ENCODE measurements at places on chromosomes 5 and 9.

- no peak for DNase-seq
Measured at GRCh38 chr5:51188001-51188591, 195.2 kb upstream of the ISL1 start.

- no peak for DNase-seq
Measured at GRCh38 chr5:5798041-5798440, 375.6 kb downstream of the ICE1 start.

GRCh38 chr5:108818613-108819272, 71.0 kb downstream of the FER start:
- no peak for DNase-seq

DNA sequence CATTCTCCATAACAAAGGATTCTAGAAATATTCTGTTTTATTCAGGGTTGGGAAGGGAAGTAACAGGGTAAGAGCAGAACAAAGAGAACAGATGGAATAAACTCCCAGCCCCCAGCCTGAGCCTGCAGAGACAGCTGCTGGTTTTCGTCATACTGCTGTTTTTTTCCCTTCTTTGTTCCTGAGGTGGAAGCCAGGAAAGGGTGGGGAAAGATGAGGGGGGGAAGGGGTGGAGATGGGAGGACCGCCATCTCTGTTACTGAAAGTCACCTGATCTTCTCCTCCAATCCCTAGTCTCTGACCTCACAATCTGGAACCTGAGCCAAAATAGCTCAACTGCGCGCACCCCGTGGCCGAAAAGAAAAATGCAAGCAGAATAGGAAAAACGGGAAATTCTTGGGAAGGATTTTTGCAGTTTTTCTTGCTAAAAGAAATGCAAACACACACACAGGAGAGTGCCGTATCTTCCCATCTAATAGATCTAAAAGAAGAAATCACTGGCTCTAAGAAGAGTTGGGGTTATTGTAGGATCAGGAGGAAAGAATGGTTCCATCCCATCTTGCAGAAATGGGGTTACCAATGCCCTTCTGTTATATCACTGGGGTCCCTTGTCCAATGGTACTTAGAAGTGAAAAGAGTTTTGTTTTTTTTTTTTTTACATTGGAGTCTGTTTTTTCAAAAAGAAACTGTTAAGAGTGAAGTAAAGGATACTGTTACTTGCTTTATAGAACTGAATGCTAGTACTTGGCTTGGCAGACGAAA, 57.9 kb downstream of the DIAPH1 start:
- DNase-seq = peak; percentile 92

DNA sequence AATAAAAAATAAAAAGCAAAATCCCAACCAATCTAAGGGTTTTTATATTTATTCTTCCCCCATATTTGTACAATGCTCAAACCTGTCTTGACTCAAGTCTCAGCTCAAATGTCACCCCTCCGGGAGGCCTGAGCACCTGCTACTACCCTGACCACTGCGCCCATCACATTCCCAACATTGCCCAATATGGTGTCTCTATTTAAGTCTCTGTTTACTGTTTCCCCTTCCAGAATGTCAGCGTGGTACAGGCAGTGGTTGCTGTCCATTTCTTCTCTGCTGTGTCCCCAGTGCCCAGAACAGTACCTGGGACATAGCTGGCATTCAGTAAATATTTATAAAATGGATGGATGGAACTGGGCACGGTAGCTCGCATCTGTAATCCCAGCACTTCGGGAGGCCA, 47.3 kb upstream of the PRRC2B start:
- DNase-seq = no peak

DNA sequence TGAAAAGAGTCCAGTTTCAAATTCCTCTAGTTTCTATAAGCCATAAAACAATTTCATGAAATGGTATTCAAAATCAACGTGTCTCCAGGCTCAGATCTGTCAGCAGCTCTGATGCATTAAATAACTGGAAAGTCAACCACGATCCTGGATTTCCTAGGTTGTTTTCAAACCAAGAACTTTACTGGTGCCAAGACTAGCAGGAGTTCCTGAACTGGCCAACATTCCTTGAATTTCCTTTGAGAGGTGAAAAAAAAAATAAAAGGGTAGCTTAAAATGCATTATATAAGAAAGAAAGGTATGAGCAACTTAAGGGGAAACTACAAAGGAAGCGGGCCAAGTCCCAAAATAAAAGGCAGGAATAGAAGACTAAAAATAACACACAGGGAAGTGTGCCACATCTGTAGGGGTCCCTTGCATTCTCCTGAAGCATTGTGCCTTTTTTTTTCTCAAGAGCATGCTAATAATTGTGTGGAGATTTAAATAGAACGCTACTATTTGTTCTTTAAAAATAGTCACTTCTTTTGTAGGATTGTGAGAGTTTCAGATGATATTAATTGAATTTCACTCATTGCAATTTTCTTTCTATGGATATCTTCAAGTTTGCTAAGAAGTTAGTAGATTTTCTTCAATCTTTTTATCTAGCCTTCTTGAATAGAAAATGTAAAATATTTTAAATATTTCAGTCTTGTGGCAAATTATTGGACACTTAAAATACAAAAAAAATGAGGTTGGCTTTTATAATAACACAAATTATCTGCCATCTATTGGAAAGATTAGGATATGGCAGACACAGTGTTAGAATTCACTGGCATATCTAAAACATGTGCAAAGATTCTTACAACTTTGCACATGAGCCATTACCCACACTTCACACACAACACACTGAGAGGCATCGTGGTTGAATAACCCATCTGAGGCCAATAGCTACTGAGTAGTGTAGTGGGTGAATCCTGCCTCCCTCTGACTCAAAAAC, 15.3 kb downstream of the ESM1 start:
- DNase-seq = no peak

GRCh38 chr5:151592855-151593408, 1.8 kb upstream of the FAT2 start:
- DNase-seq = no peak

- no peak for DNase-seq
Measured at GRCh38 chr5:58810086-58810485, 227.2 kb downstream of the RAB3C start.

- no peak for DNase-seq
Measured at GRCh38 chr5:167816354-167816753, 475.1 kb upstream of the WWC1 start.

- DNase-seq = no peak
Measured at GRCh38 chr9:113143432-113144227, 7.2 kb upstream of the SLC31A2 start.

GRCh38 chr9:8364026-8364752, 564.6 kb upstream of the DMAC1 start:
- DNase-seq = no peak

- DNase-seq = no peak
Measured at GRCh38 chr5:141363952-141364660, at the start of gene PCDHGA5. Gene PCDHGA5 (plus strand): TSS chr5:141364162. CDS start chr5:141364331, 169 bp downstream.

- DNase-seq = no peak
Measured at GRCh38 chr5:52757527-52757926, 30.2 kb upstream of the ITGA1 start.

DNA sequence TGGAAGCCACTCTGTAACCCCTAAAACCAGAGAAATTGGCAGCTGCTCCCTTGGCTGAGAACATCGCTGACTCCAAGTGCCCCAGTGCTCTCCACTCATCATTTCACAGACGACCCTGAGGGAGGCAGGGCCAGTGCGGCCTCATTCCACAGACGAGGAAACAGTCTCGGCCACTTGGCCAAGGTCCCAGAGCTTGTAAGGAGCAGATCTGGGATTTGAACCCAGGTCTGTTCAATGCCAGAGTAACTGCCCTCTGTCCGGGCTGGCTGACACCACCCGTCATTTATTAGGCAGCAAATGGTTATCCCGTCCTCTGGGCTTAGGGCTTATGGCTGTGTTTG, 19.9 kb upstream of the IER5L start:
- DNase-seq = no peak

- DNase-seq = no peak
Measured at GRCh38 chr5:115151208-115151805, 18.4 kb downstream of the TRIM36 start.

DNA sequence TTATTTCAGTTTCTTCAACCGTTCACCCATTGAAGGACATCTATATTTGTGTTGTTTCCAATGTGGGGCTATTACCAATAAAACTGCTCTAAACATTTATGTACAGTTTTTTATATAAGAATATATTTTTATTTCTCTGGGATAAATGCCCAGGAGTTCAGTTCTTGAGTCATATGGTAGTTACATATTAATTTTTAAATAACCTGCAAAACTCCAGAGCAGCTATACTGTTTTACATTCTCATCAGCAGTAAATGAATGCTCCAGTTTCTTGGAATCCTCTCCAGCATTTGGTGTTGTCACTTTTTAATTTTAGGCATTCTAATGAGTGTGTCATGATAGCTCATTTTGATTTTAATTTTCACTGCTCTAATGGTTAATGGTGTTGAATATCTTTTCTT, 36.2 kb downstream of the CDK7 start:
- DNase-seq = no peak

DNA sequence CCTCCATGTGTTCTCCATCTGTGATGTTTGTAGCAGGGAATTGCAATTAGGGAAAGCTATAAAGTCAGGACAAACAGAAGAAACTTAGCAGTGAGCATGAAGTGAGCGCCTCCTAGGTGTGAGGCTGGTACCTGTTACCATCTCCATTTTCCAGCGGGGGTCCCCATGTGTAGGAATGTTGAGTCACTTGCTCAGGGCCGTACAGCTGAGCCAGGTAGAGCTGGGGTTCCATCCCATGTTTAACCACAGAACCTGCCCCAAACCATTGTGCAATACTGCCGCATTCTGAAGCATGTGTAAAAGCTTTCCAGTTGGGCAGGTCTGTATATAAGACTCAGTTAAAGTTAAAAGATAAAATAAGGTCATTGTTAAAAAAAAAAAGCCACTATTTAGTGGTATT, 62.7 kb downstream of the NDFIP1 start:
- no peak for DNase-seq

DNA sequence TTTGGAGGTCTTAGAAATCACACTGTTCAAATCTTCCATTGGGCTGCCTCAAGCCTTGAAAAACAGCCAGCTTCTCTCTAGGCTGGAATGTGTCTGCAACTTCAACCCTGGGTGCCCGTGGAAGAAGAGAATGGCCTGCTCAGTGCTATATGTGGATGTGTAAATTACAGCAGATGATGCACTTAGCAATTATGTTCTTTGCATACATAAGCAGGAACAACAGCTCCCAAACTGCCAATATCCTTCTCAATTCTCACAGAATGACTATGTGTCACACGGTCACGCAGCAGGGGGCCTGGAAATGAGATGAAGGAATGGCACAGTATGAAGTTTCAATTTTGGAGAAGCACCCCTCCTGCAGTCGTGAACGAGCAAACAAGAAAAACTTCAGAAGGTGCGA, 175.2 kb upstream of the SMARCA2 start:
- no peak for DNase-seq

- no peak for DNase-seq
Measured at GRCh38 chr5:95272316-95272929, 12.5 kb downstream of the MCTP1 start.

- no peak for DNase-seq
Measured at GRCh38 chr5:119190470-119191095, 119.7 kb downstream of the DMXL1 start.

DNA sequence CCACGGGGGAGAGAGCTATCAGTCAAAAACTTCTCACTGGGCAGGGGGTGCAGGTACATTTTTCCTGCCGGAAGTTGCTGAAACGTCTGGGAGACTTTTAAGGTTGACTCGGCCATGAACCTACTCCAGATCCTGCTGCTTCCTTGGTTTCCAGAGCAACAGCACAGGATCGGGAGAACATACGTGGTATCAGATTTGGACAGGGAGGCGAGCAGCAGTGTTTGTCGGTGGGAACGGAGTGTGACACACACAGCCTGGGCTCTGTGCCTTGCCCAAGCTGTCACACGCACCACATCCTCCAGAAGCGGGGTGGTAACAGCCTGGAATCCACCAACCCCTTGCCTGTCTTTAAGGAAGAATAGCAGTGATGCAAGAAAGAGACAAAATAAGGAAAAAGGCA, 276.5 kb downstream of the SLIT3 start:
- no peak for DNase-seq

Measured in right renal pelvis (tissue), 4 donors.